ENCODE measurements at places on chromosomes 16 and 17.

DNA sequence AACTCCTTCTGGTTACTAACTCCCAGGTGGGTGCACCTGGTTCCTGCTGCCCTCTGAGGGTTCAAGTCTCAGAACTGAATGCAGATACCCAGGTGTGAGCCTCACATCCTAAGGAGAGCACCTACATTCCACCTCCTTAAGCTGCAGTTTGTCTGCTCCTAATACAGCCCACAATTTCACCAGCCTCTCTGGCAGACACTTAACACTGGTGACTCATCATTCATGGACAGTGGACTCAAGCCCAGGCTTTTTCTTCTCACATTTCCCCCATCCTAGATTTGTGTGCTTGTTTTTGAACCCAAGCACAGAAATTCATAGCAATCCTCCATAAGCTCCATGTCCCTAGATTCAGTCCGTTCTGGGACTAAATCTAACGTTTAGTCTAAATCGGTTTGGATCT lies 7.0 kb upstream of the MAF start:
- peak; percentile 67 for DNase-seq

GRCh38 chr17:37643869-37644268 lies 623 bp upstream of the DDX52 start:
- no peak for DNase-seq

DNA sequence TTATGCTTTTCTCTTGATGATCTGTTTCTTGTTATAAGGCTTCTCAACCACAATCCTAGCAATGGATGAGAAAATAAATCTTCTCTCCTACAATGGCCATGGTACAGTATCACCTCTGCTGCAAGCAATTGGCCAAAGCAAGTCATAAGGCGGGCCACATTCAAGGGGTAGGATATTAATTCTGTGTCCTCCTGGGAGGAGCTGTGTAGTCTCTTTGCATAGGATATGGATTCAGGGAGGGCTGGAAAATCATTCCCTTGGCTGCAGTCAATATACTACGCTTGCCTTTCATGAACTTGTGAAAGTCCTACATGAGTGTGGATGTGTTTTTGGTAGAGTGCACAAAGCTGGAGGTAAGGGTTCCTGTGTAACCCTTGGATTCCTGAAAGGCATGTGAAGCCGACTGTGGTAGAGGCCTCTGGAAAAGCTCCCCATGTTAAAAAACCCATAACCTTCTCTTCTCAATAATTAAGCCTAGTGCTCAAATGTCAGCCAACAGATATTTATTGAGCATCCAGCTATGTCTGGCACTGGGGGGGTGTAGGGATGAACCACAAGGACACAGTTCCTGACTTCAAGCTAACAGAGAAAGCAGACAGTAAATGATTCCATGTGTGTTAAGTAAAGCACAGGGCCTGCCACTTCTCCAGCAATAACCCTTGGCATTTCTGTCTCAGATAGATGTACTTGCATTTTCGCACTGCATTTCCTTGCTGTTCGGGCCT lies 147.6 kb upstream of the HS3ST3A1 start:
- DNase-seq = no peak

DNA sequence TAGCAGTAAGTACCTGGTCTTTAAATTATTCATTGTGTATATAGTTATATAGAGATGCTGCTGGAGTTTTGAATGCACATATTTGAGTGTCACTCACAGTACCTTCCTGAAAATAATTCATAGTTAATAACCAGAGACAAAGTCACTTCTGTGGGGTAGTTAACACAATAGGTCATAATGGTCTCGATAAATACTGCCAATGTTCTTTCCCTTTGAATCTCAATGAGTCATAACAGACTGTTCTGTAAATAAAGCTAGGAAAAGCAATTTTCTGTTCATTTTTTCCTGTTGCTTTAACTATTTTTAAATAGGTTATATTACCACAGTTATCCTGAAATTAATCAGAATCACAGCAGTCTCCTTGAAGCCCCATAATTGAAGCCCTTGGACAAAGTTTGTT lies 87.2 kb downstream of the MAP2K4 start:
- DNase-seq = no peak

DNA sequence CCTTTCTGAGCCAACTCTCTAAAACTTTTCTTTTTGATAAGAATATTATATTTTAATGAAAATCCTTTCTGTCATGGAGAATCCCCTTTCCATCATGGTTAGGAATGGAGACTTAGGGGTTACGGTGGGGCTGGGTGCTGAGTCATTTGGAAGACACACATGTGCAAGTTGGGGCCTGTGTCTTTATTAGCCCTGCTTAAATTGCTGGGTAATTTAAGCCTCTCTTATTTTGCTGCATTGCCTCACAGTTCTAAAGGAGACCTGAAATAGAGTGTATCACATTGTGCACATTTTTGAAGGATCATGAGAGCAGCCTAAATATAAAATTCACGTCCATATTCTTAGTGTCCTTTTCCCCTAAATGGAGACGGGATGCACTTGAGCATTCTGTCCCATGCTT lies 61.8 kb upstream of the RBFOX1 start:
- DNase-seq = no peak

DNA sequence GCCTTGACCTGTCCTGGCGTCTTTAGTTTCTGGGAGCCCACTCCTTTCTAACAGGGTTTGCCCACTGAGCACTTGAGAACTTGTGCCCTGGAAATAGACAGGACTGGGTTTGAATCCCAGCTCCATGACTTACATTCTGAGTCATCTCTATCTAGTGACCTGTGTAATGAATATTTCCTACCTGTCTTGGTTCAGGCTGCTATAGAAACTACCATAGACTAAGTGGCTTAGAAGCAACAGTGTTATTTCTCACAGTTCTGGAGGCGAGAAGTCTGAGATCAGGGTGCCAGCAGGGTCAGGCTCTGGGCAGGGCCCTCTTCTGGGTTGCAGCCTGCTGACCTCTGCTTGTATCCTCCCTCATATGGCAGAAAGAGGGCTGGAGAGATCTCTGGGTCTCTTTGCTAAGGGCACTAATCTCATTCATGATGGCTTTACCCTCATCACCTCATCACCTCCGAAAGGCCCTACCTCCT lies 110.7 kb upstream of the DHX40 start:
- no peak for DNase-seq

DNA sequence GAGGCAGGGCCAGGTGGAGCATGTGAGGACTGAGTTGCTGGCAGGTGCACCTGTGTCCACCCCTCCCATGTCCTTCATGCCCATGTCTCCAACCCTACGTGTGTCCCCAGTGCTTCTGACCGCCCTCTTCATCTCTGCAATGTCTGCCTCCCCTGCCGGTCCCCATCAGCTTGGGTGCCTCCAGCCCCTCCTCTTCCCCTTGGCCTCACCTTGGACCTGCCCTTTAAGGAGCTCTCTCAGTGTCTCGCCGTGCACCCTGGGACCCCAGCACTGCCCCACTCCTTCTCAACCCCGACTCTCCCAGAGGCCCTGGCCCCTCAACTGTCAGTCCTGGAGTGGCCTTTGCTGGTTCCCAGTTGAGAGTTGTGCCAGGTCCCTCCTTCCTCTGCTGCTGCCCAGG lies 15.0 kb downstream of the RIPOR1 start:
- DNase-seq = no peak

- no peak for DNase-seq
Measured at GRCh38 chr17:3740611-3741073, 16.9 kb downstream of the HASPIN start.

- no peak for DNase-seq
Measured at GRCh38 chr17:81931189-81931556, 3.6 kb upstream of the MAFG start.

DNA sequence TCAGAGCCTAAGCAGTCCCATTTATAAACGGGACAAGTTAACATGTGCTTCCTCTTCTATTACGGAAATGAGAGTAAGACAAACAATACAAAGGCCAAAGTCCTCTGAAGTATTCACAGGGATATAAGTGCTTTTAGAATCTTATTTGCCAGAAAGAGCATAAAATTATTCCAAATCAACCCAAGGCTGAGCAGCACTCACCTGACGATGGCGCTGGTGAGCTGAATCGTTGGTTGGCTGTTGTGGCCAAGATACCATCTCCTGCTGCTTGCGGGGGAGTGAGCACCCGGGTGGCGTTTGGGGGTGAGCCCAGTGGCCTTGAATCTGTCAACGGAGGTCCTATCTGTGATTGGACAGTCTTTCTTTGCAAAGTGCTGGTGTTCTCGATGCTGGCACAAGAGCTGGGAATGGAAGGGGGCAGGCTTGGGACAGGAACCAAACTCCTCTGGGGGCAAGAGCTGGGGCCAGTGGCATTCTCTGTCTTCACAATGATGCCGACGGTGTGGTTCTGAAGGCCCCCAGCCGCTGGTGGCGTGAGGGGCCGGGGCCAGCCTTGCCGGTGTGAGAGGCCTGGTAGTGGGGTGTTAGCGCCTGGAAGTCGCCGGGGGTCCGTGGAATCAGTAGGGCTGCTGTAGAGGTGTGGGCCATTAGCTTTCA lies 9.5 kb upstream of the DHRS13 start:
- no peak for DNase-seq

- no peak for DNase-seq
Measured at GRCh38 chr16:49910541-49911071, 54.7 kb upstream of the ZNF423 start.

GRCh38 chr16:4601036-4601863 lies 13.4 kb downstream of the UBALD1 start:
- peak; percentile 60 for DNase-seq

DNA sequence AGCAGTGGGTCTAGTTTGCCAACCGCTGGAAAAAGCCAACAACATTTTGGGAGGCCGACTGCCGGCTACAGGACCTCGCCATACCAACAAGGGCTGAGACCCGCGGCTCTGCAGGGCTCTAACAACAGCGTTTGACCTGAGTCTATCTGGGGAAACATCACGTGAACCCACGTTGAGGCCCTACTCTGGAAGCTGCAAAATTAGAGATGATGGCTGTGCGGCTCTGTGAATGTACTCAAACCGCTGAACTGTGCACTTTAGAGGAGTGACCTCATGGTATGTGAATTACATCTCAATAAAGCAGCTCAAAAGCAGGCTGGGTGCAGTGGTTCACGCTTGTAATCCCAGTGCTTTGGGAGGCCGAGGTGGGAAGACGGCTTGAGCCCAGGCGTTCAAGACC lies 10.1 kb upstream of the CEP295NL start:
- DNase-seq = no peak

DNA sequence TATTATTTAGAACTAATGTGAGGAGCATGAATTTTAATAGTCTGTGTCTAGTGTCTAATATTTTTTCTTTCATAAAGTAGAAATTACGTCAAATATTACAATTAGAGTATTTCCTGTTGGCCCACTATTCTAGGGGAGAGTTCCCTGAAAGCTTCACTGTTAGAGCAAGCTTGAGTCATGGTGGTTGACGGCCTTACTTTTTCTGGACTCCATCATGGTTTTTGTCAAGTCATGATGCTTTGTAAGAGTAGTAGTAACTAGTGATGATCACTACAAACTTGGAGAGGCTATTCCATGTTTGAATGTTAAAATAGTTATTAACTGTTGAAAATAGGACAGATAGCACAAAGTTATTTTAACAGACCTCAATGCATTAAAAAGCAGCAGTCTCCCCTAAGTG lies 1.7 kb downstream of the PSMD11 start:
- no peak for DNase-seq

Data from uterus (tissue), 4 donors.